ENCODE measurements at places on chromosomes 12 and 14.

- no peak for DNase-seq
These were observed 142.3 kb upstream of the PARP11 start for GRCh38 chr12:4015225-4016091.

GRCh38 chr12:981176-981828 lies 9.7 kb upstream of the ERC1 start:
- no peak for DNase-seq

DNA sequence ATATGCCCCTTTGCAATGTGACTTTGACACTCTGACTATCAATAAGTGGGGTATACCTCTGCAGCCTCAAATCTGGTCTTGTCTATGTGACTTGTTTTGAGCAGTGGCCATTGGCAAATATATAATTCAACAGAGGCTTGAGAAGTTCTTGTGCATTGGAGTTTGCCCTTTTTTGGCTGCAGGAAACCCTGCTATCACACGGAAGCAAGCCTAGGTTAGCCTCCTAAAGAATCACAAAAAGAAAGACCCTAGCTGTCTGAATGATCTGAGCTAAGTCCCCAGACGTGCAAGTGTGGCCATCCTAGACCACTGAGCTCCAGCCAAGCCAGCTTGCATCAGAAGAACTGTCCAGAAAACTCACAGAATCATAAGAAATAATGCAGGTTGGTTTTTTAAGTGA lies 31.8 kb upstream of the PARP11 start:
- no peak for DNase-seq

DNA sequence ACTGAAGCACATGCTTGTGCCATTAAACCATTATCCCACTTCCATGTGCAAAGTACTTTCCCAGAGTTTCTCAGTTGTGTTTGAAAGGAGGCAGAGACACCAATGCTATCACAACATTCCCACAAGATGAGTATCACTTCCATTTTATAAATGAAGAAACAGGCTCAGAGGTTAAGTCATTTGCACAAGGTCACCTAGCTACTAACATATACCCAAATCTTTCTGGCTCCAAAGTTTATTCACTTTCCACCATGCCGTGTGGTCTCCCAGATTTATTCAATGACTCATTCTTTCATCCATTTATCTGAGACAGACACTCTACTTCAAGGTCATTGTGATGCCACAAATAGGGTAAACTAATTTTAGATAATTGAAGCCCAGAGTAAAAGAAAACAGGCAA lies 9.4 kb downstream of the ART4 start:
- DNase-seq, result no peak

DNA sequence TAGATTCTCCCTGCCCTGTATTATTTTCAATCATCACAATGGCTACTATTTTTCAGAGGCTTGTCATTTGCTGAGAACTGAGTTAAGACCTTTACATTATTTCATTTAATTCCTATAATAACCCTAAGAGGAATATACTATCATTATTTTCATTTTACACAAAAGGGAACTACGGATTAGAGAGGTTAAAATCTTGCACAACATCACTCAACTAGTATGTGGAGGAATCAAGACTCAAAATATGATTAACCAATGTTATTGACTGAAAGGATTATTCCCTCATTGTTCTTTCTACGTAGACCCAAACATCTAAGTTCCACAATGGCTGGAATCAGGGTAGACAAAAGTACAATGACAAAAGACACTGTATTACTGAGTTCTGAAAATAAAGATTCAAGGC lies 45.0 kb downstream of the GPR65 start:
- no peak for DNase-seq

DNA sequence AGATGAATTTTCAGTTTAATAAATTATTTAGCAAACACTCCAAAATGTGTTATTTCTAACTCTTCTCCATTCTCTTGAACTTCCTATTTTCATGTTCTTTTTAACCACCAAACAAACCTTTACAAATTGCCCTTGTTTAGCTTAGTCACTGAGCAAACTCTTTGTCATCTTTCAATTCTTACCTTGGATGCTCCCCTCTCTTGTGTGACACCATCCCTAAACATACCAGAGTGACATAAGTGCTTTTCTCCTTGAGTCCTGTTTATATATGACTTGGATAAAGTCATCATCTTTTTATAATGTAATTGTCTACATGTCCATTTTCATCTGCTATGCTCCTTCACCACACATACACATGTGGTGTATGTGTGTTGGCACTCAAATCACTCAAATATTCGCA lies 3.4 kb upstream of the TMEM19 start:
- DNase-seq, result no peak

DNA sequence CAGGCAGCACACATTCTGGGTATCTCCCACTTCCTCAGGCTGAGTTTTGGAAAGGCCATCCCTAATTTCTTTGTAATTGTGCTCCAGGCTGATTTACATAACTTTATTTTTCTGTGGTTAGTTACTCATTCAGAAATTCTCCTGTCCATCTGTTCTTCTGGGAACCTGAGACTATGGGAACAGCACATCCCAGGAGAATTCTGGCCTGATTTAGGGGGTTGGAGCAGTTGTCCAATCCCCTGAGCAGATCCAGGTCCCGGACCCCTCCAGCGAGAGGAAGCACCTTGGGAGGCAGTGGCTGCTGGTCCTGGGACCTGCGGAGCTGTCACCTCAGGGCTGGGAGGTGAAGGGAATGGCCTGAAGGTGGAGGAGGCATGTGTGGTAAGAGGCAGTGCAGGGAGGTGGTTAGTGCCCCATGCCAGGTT lies 40.4 kb downstream of the TSPAN9 start:
- no peak for DNase-seq

- no peak for DNase-seq
These were observed 73.3 kb downstream of the NCOR2 start for GRCh38 chr12:124493809-124494750.

DNA sequence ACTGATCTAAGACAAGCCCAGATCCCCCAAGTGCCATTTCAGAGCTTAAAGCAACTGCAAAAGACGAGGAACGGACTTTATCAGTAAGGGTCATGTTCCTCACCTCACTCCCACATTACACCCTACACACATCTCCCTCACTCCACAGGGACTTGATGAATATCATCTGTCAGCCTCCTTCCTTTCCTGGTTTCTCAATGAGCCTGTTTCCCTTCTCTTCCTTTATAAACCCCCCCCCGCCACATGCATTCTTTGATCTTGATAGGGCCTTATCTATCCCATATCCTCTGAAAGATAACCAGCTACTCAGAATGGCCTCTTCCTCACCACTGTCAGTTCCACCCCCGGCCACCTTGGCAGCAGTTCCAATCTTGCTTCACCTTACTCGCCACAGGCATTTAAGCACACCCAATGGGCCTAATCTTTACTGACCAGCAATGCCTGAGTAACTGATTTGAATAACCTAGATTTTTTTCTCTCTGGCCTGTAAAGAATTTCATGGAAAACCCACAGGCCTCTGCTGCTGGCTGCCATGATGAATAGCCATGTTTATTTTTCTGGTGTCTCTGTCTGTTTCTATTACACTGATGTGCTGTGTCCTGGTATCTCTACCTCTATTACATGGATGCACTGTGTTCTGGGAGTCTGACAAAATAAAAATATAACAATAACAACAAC lies 138.7 kb downstream of the PHLDA1 start:
- no peak for DNase-seq

DNA sequence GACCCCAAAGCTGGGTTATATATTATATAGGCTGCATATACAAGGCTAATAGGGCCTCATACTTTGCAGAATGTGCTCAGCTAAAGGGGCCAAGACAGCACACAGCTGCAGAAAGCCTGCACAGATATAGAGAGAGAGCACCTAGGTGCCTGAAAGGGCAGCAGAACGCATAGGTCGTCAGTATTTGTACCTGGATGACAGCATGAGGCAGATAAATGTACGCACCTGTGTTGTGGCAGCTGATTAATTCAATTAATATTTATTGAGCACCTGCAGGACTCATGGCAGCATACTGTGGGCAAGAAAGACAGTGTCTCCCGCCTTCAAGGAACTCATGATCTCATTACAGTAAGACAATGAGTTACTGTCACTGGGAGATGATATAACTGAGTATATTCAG lies 33.4 kb downstream of the SPTB start:
- DNase-seq, result no peak

DNA sequence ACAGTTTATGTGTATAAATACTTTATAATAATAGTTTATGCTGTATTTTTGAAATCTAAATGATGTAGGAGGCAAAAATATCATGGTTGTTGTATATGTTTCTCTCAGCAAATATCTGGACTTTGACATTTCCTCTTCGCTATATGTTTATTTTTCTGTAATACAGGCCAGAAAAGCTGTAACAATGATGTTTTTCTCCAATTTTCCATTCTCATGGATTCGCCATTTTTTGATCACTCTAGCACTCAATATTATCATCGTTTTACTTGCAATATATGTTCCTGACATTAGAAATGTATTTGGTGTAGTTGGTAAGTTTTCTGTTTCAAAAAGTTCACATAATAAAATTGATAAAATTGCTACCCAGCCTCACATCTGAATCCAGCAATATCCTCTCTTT lies 70.6 kb downstream of the SLC38A6 start:
- DNase-seq, result no peak

DNA sequence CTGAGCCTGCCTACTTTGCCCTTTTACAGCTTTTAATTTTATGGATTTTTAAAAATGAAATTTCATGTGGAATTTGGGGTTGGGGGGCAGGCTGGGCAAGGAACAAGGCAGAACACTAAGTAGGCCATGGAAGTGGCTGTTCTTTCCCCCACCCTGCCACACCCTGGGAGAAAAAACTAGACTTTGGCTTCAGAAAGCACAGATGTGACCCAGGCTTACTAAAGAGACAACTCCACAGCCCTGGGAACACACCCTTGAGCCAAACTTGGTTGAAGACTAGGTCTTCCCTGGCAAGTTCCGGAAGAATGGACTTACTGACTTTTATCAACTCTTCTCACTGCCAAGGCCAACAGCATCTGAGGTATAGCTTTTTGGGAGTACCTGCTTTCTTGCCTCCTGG lies 40.3 kb downstream of the BAZ2A start:
- DNase-seq, result no peak
